Stimulated activated CD8-positive, alpha-beta memory T cell treated with anti-CD3 and anti-CD28 coated beads, Interleukin-4, amount 100 ng/mL, for 4 hours (primary cell): ENCODE measurements at places on chromosomes 6 and 20.

DNA sequence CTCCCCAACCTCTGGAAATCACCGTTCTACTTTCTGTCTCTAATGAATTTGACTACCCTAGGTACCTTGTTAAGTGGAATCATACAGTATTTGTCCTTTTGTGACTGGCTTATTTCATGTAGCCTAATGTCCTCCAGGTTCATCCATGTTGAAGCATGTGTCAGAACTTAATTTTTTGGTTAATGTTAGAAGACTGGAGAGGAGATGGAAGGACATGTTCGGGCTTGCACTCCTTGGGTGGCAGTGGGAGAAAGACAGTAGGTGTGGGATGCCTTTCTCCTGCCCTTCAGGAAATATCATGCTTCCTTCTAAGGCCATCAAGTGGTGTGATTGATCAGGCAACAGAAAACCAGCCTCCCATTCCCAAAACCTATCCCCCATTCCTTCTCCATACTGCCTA, 61.1 kb upstream of the RNF144B start:
- no peak for DNase-seq

DNA sequence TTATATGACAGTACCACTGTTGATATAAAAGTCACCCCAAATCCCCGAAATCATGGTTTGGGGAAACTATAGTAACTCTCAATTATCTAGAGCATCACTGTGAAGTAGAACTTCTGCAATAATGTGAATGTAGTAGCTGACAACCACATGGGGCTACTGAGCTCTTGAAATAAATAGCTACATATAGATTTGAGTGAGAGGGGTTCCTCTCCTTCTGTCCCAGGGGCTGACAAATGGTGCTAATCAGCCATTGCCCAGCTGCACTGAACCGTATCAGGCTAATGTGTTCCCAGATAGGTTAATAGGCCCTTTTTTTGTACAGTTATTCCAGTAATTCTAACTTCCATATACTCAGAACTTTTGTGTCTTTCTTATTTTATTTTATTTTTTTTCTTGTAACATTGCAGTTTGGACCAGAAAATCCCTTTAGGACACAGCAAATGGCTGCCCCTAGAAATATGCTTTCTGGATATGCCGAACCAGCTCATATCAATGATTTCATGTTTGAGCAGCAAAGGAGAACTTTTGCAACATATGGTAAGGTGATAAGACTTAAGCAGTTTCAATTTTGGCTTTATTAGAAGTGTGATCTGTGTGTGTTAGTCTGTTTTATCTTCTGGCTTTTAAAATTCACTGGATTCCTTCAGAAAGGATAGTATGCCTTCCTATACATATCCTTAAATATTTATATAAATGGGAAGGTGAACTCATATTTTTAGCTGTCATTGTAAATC, 21.1 kb downstream of the CDC40 start:
- DNase-seq = no peak

DNA sequence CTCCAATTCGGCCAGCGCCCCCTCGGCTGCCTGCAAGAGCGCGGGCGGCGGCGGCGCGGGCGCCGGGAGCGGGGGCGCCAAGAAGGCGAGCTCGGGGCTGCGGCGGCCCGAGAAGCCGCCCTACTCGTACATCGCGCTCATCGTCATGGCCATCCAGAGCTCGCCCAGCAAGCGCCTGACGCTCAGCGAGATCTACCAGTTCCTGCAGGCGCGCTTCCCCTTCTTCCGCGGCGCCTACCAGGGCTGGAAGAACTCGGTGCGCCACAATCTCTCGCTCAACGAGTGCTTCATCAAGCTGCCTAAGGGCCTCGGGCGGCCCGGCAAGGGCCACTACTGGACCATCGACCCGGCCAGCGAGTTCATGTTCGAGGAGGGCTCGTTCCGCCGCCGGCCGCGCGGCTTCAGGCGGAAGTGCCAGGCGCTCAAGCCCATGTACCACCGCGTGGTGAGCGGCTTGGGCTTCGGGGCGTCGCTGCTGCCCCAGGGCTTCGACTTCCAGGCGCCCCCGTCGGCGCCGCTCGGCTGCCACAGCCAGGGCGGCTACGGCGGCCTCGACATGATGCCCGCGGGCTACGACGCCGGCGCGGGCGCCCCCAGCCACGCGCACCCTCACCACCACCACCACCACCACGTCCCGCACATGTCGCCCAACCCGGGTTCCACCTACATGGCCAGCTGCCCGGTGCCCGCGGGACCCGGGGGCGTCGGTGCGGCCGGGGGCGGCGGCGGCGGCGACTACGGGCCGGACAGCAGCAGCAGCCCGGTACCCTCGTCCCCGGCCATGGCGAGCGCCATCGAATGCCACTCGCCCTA, 963 bp downstream of the FOXF2 start:
- DNase-seq = no peak

GRCh38 chr6:40798069-40798770, 211.1 kb upstream of the LRFN2 start:
- no peak for DNase-seq

- no peak for DNase-seq
These were observed 129.6 kb downstream of the CD24 start for GRCh38 chr6:106844930-106845329.

- DNase-seq = no peak
These were observed 69.5 kb downstream of the LYRM4 start for GRCh38 chr6:5191222-5191621.

GRCh38 chr20:22346716-22347115, 237.7 kb downstream of the FOXA2 start:
- DNase-seq = no peak

- no peak for DNase-seq
These were observed 521.2 kb downstream of the FRK start for GRCh38 chr6:115539531-115539930.

DNA sequence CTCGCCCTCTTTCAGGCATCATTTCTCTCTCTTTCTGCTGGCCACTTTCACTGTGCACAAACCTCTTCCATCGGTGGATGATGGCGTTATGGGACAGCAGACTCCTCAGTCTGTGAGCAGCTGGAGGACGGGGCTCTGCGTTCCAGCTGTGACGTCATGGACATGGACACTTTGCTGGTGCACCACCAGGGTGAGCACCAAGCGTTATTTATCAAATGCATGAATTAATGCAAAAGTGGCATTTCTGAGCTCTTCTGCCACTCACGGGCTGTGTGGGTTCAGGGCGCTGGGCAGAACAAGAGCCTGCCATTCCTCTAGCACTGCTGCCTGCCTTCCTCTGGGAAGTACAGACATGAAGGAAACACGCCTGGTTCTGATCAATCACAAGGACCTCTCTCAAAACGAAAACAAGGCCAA, 82.9 kb upstream of the MPC1 start:
- DNase-seq = no peak

DNA sequence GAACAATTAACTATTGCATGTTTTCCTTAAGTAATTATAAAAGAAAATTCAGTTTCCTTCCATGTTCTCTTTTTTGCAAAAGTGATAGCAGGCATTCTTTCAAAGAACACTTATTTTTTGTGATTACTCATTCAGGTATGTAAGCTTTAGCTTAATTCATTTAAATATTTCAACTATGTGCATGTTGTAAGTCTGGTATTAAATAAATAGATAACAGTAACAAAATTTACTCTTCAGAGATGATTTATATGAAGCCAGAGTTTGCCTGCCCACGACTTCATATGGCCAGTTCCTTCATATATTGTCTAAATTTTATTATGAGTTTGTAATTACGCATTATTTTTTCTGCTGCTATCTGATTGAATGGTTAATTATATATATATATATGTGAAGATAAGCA, 110.9 kb downstream of the ADGRG6 start:
- no peak for DNase-seq

DNA sequence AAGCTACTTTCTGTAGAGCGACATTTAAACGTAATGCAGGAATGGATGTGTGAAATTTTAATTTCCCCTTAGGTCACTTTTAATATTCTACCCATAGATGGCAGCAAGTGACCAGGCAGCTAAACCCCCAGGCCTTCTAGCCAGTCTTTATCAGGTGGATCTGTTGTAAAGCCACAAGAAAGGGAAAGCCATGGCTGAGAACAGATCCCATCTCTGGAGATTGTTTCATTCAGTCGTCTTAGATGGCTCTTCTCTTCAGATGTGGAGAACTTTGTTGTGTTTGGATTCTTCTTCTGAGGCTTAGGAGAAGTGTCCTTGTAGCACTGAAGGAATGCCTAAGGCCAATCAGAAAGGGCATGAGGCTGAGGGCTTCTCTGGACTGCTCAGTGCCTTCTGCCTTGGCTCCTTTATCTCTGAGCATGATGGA, 15.8 kb upstream of the RNF182 start:
- DNase-seq = no peak

DNA sequence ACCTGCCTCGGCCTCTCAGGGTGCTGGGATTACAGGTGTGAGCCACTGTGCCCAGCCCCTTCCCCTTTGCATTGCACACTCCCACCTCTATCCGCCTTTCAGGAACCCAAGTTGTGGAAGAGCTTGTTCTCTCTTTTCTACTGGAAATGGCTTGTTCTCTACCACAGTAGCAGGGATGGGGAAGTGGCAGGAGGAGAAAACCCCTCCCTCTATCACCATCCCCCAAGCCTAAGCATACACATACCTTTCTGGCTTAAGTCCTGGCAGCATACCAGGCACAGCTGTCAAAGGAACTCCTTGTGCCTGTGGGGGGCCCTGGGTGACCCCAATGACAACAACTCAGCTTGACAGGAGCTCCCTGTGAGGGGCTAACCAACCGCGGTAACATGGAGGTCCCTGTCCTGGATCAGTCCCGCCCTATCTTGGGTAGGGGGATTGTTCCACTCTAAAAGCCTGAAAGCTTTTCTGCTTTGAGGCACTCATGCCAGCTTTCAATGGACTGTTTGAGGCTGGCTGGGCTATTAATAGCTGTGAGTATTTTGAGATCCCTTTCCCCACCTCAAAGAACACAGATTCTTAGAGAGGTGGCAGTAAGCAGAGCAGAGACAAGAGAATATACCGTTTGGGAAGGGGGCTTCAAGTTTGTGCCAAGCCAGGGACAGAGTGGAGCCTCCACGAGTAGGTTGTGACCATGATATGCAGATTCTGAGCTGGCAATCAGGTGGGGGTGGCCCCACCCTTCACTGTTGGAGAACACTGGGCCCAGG, 2.3 kb downstream of the KLHDC3 start:
- no peak for DNase-seq

- no peak for DNase-seq
These were observed 4.7 kb upstream of the SCUBE3 start for GRCh38 chr6:35209081-35209480.

DNA sequence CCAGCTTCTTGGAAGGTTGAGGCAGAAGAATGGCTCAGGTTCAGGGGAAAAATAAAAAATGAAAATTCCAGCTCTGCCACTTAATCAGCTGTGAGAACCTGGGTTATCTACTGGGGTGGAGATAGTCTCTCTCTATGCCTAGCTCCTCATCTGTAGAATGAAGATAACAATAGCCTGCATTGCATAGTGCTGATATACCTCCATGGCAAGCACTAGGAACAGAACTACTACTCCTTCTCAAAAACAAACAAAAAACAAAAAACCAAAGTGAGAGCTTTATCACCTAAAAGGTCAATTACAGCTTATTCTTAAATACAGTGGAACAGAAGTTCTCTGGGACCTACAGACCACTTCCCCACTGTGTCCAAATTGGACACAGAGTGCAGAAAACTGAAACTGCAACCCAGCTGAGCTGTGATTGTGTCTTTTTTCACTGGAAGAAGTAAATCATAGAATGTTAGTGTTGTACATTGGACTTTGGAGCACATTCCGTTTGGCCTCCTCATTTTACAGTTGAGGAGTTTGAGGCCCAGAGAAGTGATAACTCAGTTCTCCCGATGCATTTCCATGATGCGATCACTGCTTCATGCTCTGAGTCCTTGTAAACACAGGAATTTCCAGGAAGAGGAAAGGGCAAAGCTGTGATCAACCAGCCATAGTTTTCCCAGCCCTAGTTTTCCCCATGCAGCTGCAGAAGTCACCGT, 23.3 kb downstream of the MTFR2 start:
- DNase-seq = no peak

- DNase-seq = no peak
These were observed 488.0 kb upstream of the NOX3 start for GRCh38 chr6:155943635-155944034.

GRCh38 chr6:14091339-14091978, 26.1 kb upstream of the CD83 start:
- no peak for DNase-seq

DNA sequence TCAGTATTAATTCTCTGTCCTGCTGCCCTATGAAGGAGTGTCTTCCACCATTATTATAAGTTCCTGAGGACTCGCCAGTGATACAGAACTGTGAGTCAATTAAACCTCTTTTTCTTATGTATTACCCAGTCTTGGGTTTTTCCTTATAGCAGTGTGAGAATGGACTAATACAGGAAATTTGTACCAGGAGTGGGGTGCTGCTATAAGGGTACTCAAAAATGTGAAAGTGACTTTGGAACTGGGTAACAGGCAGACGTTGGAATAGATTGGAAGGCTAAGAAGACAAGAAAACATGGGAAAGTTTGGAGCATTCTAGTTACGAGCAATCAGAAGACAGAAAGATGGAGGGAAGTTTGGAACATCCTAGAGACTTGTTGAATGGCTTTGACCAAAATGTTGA, 616.7 kb upstream of the EPHA7 start:
- no peak for DNase-seq

GRCh38 chr6:6964675-6965074, 143.1 kb upstream of the RREB1 start:
- no peak for DNase-seq

GRCh38 chr6:104941729-104942091, 15.2 kb upstream of the LIN28B start:
- no peak for DNase-seq

DNA sequence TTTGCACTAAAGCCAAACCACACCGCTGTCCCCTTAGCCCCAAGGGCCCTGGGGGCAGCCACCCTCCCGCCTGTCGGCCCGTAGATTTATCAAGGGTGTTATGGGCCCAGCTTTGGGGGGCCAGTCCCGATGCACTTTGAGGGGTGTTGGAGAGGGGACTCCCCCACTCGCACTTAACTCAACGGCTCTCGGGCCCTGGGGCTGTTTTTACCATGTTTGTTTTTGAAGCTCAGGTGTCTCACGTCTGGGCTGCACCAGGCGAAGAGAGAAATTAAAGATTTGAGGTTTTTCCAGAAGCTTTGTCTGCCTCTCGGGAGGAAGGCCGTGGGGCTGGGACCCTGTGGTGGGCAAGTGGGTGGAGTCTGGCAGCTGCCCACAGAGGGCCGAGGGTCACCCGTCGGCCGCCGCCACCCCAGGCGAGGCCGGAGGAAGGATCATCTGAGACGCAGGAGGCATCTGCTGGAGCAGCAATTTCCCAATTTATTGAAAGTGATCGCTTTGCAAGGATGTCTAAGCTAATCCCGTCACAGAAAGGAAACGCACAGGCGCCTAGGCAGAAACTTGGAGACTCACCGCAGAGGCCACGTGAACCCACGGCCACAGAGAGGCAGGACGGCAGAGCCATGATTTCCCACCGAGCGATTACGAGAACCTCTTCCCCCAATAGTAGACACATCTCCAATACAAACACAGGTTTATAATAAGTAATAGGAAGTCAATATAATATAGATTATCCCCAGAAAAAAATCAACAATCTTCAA, 3.8 kb downstream of the SLC2A4RG start:
- DNase-seq = no peak

GRCh38 chr20:9699181-9699580, 139.7 kb downstream of the PAK5 start:
- DNase-seq = no peak
